Body of pancreas (tissue), 4 donors: ENCODE measurements at places on chromosomes 1 and 21. TPM values are rescaled to one million over a fixed set of nuclear protein-coding genes. Genes with fewer than 3 reads are reported as not detected.

GRCh38 chr1:93574991-93575390 is 106.6 kb downstream of the BCAR3 start:
- no peak for DNase-seq

- DNase-seq, result no peak
These were observed 72.1 kb upstream of the ABCG1 start for GRCh38 chr21:42146821-42147220.

DNA sequence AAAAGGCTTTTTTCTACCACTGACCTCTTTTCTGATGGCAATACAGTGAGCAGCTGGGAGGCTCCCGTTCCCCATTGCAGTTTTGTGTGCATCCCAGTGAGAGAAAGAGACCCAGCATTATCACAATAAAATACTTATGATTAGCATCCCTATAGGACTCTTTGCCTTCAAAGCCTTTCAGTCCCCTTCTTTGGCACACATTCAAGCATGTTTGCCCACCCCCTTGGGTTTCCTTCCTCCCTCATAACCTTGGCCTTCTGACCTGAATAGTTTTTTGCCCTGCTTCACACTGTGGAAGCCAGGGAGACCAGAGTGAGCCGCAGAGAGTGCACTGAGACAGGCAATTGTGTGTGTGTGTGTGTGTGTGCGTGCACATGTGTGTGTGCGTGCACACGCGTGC is 13.2 kb upstream of the PLXNA2 start:
- no peak for DNase-seq

DNA sequence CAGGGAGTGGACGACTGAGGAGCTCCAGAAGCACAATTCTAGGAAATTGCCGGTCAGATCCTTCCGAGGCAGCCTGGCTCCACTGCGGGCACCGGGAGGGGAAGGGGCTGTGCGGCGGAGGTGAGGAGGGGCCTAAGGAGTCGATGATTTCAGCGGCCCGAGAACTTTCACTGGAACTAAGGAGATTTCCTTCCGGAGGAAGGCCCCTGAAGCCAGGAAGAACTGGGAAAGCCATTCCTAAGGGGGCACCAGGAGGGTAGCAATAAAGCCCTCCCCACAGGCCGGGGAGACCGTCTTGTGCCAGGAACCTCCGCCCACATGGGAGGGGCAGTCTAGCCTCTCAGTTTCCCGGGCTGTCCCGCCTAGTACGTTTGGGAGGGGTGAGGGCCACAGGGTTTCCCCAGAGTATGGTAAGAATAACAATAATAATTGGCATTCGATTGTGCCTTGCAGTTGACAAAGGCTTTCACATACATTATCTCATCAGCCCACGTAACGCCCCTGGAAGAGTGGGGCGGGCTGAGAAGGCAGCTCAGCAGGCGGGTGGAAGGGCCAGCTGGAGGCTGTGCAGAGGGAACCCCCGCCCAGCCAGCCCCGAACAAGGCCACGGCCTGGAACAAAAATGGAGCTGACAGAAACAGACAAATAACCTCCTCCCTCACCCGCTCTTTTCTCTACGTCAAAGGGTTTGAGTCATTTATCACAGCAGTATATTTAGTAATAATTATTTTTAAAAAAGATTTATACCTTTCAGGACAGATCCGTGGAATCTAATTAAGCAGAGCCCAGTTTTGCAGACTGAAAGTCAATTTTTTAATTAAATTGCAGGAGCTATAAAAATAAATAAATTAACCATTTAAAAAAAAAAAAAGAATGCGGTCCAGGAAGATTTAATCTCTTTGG is 19.8 kb downstream of the NPR1 start:
- peak; percentile 25 for DNase-seq

DNA sequence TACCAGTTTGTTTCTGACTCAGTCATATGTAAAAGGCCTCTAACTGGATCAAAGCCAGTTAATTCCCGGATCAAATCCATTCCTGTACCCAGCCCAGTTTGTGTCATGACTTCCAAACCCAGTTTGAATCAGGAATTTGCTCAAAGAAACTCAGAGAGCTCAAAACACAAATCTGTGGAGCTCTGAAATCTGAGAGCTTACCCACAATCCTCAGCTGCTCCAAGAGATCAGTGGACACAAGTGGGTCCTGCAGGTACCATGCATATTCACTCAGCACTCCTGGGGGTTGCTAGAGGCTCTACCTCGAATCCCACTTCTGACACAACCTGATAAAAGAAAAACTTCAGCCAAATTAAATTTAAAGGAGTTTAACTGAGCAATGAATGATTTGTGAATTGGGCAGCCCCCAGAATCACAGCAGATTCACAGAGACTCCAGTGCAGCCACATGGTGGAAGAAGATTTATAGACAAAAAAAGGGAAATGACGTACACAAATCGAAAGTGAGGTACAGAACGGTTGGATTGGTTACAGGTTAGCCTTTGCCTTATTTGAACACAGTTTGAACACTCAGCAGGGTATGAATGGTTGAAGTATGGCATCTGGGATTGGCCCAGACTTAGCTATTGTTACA is 11.9 kb upstream of the MRPL55 start:
- DNase-seq, result no peak

GRCh38 chr1:235567812-235568503 is 63.7 kb upstream of the B3GALNT2 start:
- DNase-seq, result no peak

DNA sequence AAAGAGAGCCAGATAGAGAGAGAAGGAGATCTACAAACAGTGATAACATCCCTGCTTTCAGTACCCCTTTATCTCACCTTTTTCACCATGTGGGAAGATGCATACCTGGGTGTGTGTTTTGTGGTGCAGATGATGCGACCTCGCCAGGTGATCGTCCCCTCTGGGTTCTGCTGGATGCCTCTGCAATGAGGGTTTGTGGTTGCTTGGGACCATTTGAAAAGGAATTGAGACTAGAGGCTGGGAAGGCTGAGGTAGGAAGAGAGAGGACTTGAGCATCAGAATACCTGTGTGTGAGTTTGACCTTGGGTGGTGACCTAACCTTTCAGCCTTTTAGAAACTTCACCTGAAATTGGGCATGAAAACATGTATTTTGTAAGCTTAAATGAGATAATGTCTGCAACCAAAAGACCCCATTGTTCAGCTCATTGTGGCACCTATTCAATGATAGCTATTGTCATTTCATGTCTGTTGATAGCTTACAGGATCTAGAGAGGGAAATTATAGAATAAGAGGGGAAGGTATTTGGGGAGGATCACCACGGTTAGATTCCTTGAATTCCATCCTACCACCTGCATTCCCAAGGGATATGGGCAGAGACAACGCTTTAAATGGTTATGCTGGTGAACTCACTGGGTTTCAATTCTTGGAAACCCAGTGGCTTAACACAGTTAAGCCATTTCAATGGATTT is 125.7 kb downstream of the IGSF21 start:
- DNase-seq, result no peak

DNA sequence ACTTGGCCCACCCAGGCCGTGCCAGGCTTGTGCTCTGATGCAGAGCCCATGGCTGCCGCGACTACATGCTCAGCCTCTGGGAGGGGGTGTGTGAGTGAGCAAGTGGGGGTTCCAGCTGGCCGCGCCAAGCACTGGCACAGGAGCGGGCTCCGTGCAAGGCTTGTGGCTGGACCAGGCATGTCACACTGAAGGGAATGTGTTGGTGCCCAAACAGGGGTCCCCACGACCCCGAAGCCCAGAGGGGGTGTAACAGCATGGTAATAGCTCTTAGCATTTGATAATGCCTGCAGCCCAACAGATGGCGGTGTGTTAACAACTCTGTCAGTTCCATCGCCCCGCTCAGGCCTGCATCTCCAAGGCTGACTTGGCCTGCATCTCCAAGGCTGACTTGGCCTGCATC is 38.3 kb upstream of the CD46 start:
- no peak for DNase-seq

DNA sequence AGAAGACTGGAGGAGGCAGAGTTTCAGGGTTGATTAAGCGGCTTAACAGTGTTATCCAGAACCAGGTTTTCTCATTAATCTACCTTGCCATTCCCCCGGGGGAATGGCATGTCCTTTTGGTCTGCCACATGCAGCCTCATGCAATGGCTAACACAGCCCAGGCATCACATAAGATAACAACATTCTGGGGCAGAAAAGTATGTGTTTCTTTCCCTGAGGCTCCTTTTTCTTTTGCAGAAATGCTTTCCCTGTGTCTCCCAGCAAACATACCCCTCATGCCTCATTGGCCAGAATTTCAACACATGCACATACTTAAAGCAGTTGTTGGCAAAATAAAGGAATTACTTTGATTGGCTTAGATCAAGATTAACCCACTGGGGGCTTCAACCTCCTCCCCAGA is 98.6 kb downstream of the OMA1 start:
- no peak for DNase-seq

- no peak for DNase-seq
These were observed 7.1 kb upstream of the CFAP141 start for GRCh38 chr1:154213274-154213673.

- no peak for DNase-seq
These were observed 16.8 kb downstream of the IFNAR2 start for GRCh38 chr21:33246506-33246905.

GRCh38 chr1:23928789-23929188 is 15.6 kb upstream of the CNR2 start:
- DNase-seq, result no peak

DNA sequence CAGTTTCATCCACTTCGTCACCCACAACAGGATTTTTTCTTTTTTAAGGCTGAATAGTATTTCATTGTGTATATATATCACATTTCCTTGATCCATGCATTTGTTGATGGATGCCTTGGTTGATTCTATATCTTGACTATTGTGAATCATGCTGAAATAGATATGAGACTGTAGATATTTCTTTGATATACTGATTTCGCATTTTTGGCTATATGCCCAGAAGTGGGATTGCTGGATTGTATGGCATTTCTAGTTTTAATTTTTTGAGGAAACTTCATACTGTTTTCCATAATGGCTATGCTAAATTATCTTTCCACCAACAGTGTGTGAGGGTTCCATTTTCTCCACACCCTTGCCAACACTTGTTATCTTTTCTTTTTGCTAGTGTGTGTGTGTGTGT is 5.0 kb downstream of the GUCA2B start:
- no peak for DNase-seq

- DNase-seq, result no peak
These were observed 29.8 kb upstream of the KIAA0040 start for GRCh38 chr1:175222296-175222938.

DNA sequence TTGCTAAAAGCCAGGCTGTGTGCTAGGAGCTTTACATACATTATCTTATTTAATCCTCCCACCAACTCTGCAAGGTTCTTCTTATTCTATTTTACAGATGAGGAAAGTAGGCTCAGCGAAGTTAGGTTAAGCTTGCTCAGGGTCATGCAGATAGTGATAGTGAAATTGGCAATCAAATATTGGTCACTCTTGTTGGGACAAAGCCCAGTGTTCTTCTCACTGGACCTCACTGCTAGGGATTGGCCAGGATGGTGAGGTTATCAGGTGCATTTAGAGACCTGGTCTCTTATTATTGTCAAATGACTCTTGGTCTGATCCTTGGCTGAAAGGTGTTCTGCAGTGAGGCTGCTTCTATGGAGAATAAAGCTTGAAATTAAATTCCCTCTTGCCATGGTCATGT is 145.1 kb downstream of the CNIH3 start:
- DNase-seq, result no peak

- no peak for DNase-seq
These were observed 25.2 kb upstream of the AGO1 start for GRCh38 chr1:35857830-35858229.

- no peak for DNase-seq
These were observed 17.7 kb upstream of the ADGRB2 start for GRCh38 chr1:31781756-31782371.

DNA sequence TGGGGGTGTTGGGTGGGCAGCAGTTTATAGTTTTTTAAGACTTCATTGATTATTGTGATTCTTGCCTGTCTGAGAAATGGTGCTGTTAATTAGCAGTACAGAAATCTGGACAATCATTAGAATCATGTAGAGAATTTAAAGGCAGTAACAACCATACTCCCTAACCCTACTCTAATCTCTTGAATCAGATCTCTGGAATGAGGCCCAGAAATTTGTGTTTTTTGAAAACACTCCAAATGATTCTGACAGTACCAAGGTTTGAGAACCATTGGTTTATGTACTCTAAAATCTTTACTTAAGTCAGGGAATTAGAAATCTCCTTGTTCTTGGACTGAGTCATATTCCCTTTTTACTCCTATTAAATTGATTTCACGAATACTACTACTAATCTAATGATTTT is 24.0 kb downstream of the FNBP1L start:
- no peak for DNase-seq

GRCh38 chr21:21682172-21682571 is 684.0 kb downstream of the NCAM2 start:
- no peak for DNase-seq

DNA sequence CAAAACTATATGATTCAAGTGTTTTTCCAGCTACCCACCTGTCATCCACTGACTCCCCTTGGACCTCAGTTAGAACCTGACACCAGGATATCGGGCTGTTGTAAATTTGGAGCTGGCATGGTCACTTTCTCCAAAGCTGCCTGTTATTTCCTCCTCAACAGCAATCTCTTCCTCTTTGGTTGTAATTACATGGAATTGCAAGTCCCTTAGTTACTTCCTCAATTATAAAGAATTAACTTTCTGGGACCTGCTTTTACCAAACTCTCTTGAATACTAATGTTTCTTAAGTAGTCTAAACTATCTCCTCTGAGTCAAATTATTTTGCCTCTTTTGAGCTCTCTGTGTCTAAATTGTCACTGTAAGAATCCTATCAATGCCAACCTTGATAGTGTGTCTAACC is 150.3 kb upstream of the SGIP1 start:
- DNase-seq, result no peak

- DNase-seq, result no peak
These were observed 8.6 kb upstream of the EPHA2 start for GRCh38 chr1:16164213-16165072.

DNA sequence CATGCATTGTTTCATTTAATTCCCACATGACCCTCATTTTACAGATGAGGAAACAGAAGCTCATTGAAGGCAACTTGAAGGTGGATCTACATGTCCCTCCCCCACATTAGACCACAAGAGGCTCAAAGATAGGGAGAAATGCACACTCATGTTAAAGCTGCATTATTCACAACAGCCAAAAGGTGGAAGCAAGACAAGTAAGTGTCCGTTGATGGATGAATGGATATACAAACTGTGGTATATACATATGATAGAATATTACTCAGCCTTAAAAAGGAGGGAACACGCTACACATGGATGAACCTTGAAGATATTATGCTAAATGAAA is 149.7 kb upstream of the JUN start:
- no peak for DNase-seq

Gene PRKAB2
- total RNA-seq, result 11.9 TPM

Gene PTCH2
- total RNA-seq, result 0.99 TPM

Gene PAPPA2
- total RNA-seq, result under 0.01 TPM

Gene ASAP3
- total RNA-seq, result 39.4 TPM

Gene TCHH
- under 0.01 TPM for total RNA-seq

Gene MYBPHL
- total RNA-seq, result not detected

Gene VSIG8
- total RNA-seq, result not detected

Gene RHBG
- total RNA-seq, result not detected

Gene DRAXIN
- not detected for total RNA-seq

Gene TNFAIP8L2
- 0.99 TPM for total RNA-seq

Gene HHIPL2
- not detected for total RNA-seq

Gene GPR157
- 13.5 TPM for total RNA-seq

Gene ALG14
- total RNA-seq, result 0.78 TPM

Gene FRRS1
- total RNA-seq, result 2.3 TPM

Gene ZNF496
- total RNA-seq, result 30.0 TPM

Gene SAMD11
- total RNA-seq, result 2.1 TPM

Gene F13B
- total RNA-seq, result not detected

Gene TRIM33
- 27.5 TPM for total RNA-seq

Gene RPTN
- total RNA-seq, result not detected

Gene GJB5
- total RNA-seq, result not detected
